Activated CD4-positive, alpha-beta T cell treated with anti-CD3 and anti-CD28 coated beads, Interleukin-2, amount 50 U/mL, for 1 hour (primary cell): ENCODE measurements at places on chromosomes 5 and 9.

DNA sequence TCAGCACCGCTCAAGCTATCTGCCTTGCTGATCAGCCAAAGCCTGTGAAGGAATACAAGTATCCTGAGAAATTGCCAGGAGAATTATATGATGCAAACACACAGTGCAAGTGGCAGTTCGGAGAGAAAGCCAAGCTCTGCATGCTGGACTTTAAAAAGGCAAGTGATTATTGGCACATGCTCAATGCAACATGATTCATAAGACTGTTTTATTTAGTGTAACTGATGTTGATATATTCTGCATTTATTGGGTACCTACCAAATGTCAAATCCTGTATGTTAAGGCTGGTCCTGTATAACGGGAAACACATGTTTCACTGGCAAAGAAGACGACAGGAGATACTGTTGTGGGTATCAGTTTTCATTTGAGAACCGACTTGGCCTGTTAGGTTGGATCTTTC, 69.0 kb downstream of the ADAMTS16 start:
- no peak for DNase-seq

- no peak for DNase-seq
Measured at GRCh38 chr5:159021901-159022556, 77.7 kb downstream of the EBF1 start.

GRCh38 chr5:171961117-171961516, 45.3 kb downstream of the FBXW11 start:
- DNase-seq, result no peak

GRCh38 chr5:171750311-171750788, 35.3 kb upstream of the SMIM23 start:
- DNase-seq, result no peak

DNA sequence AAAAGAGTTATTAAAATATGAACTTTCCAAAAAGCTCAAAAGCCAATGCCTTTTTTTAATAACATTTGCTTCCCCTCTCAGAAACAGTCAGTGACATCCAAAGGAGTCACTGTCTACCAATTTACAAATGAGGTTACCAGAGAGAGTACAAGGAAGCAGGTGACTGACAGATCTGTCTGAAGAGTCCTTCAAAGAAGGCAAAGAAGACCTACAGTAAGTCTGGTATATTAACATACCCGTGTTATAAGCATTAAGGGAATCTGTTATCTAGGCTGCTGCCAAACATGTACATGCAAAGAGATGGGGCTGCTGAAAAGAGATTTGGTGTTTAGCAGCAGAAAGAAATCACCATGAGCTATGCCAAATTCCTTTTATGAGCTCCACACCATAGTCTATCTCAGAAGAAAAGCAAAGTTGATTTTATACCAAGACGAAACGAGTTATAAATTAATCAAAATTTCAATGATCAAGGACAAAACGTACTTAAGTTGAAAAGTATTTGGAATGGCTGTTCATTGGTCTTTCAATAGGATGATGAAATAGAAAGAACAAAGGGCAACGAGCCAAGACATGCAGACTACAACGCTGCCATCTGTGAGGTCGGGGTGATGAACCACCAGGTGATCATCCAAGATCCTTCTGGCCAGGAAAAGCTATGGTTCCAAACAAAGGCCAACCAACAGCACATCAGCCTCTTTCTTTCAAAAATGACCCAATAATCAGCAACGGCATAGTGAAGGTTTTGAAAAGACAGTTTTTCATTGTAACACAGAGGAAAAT, 8.1 kb downstream of the PRELID2 start:
- DNase-seq, result no peak

GRCh38 chr5:133403741-133404364, 208.5 kb downstream of the FSTL4 start:
- DNase-seq, result no peak

DNA sequence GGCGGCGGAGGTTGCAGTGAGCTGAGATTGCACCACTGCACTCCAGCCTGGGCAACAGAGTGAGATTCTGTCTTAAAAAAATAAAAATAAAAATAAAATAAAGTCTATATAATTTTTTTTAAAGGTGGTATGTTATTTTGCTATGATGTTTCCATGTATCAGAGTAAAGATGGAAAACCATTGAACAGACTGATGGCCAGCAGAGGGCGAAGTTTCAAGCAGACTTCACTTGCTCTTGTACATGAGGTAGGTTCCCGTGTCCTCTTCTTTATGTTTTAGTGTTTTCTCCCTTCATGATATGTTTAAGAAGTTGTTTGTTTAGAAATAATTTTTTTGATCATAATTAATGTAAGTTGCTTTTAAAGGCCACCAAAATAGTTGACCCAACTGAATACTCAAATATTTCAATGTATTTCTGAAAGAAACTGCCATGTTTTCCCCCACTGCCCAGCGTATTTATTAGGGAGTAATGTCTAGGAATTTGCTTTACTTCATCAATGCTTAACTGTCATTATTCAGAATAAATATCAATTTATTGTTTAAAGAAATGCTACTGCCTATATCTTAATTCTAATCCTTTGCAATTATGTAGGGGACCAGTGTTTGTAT, 146.4 kb downstream of the HACD4 start:
- DNase-seq, result peak; percentile 61

DNA sequence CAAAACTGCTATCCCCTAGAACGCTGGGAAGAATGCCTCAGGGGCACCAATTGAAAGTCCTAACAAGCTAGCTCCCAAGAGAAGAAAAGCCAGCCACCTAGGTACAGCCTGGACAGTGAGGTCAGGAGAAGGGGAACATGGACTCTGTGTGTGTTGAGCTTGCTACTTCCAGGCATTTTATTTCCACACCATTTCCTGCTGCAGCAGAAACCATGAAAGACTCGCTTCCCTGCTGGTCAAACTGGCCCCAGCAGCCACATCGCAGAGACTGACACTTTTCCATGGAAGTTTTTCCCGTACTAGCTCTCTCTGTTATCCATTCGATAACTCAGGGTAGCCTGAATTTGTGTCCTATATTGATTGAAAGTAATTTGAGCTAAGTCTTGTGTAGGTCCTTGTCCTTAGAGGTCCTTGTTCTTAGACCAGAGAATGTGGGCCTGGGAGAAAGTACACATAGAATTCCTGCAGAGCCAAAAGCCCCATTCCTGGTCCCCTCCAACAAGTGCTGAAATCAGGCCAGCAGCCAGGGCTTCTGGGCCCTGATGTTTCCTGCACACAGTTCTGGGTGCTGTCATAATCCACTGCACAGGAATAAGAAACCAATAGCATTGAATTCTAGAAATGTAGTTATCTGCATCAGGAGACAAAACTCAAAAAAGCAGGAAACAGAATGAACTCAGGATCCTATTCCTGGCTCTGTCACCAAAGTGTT, 96.6 kb downstream of the BRINP1 start:
- DNase-seq, result no peak
